ENCODE measurements at places on chromosomes 2 and 18. TPM values are rescaled to one million over a fixed set of nuclear protein-coding genes. Genes with fewer than 3 reads are reported as not detected.
A peak's percentile ranks its signal among the peaks of the same experiment; 100 is the strongest.

DNA sequence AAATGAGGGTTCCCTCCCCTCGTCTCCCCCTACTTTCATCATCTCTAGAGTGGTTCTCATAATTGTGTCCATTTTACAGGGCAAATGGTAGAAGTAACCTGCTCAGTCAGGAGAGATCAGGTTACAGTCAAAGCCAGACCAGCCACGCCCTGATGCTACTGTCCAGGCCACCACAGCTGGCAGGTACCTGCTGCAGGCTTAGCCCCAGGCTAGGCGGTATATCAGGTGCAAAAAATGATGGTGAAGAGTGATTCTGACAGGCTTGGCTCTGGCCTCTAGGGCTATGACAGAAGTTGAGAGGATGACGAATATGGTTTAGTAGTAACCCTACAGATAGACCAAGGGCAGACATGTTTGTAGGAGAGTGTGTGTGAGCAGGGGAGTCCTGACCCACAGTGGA lies 67.1 kb downstream of the HAUS1 start:
- H3K36me3 ChIP-seq: no peaks in the 10 kb centered on the region
- no peak overlapping the region for H3K27ac ChIP-seq
- no peak overlapping the region for H3K4me3 ChIP-seq
- no peaks in the 10 kb centered on the region for H3K27me3 ChIP-seq
- no peaks in the 10 kb centered on the region for H3K4me1 ChIP-seq

- no peak overlapping the region for H3K4me3 ChIP-seq
- no peak for DNase-seq
- no peaks in the 10 kb centered on the region for H3K36me3 ChIP-seq
- no peaks in the 10 kb centered on the region for H3K27me3 ChIP-seq
These were observed 28.8 kb downstream of the CUL3 start for GRCh38 chr2:224556381-224556780.

MFSD2B gene
- 0.54 TPM for total RNA-seq

DNA sequence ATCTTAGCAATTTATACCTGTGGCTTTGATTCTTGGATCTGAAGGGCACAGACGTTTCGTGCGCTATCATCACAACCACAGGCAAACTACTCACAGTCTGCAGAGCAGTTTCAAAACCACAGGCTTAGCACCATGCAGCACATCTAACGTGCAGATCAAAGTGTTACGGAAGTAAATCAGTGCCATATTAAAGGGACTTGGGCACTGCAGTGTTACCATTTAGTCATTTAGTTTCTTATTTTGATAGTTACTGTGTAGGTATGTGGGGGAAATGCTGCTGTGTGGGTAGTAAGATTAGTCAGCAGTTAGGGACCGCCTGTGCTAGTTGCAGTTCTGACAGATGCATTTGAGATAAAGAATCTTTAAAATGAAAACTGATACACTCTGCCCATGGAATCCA lies 384.0 kb downstream of the NBAS start:
- H3K4me1 ChIP-seq: no peaks in the 10 kb centered on the region
- no peaks in the 10 kb centered on the region for H3K36me3 ChIP-seq
- no peak for DNase-seq
- no peak overlapping the region for H3K4me3 ChIP-seq

DNA sequence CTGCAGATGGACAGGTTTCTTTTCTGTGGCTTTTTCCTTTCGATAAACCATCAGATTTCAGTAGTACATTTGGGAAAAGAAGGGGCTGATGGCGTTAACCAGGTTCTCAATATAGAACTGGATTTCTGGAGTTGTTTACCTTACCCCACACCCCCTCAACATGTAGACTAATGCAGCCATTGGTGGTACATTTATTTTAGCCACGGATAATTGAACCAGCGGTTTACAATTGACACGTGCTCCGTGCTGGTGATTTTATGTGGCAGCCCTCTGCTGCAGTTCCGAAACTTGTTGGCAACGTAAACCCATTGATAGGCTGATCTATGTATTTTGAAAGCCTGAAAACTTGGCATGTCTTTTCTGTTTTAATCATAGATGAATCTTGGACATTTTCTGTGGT lies 5.4 kb downstream of the SOX11 start:
- no peaks in the 10 kb centered on the region for H3K36me3 ChIP-seq
- no peak overlapping the region for H3K4me3 ChIP-seq
- no peaks in the 10 kb centered on the region for H3K4me1 ChIP-seq
- H3K27ac ChIP-seq: no peak overlapping the region

GRCh38 chr2:146305164-146305563 lies 1539.7 kb upstream of the ACVR2A start:
- H3K27me3 ChIP-seq: no peaks in the 10 kb centered on the region
- no peak overlapping the region for H3K4me3 ChIP-seq
- no peaks in the 10 kb centered on the region for H3K4me1 ChIP-seq
- no peak for DNase-seq
- H3K27ac ChIP-seq: no peak overlapping the region
- H3K36me3 ChIP-seq: no peaks in the 10 kb centered on the region

GRCh38 chr2:138201286-138201685 lies 237.0 kb downstream of the HNMT start:
- H3K4me3 ChIP-seq: no peak overlapping the region
- H3K4me1 ChIP-seq: no peaks in the 10 kb centered on the region
- DNase-seq: no peak
- H3K36me3 ChIP-seq: no peaks in the 10 kb centered on the region
- H3K27me3 ChIP-seq: no peaks in the 10 kb centered on the region

REG3G gene
- 8.8 TPM for total RNA-seq

COLEC11 gene
- 7.6 TPM for total RNA-seq

DNA sequence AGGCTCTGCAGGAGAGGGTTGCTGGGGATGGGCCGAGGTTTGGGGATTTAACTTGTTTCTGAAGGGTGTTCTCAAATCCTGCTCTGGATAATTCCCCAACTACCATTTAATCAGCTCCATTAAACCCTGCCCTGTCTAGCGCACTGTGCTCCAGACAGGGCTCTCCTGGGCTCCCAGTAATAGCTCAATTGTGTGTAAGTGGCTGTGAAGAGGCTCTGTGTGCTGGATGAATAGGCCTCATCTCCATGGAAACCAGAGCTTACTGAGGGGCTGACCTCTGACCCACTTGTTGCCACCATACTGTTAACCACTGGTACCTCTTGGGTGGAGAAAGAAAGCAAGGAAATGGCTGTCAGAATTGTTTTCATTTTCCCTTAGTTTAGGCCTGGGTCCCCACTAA lies 92.9 kb downstream of the TGOLN2 start:
- H3K36me3 ChIP-seq: no peaks in the 10 kb centered on the region
- DNase-seq: no peak
- no peaks in the 10 kb centered on the region for H3K4me1 ChIP-seq
- H3K27me3 ChIP-seq: no peaks in the 10 kb centered on the region

- no peaks in the 10 kb centered on the region for H3K36me3 ChIP-seq
- no peak overlapping the region for H3K27ac ChIP-seq
- no peaks in the 10 kb centered on the region for H3K27me3 ChIP-seq
- H3K4me3 ChIP-seq: no peak overlapping the region
- DNase-seq: no peak
These were observed 119.2 kb upstream of the SLC39A10 start for GRCh38 chr2:195537811-195538210.

DNA sequence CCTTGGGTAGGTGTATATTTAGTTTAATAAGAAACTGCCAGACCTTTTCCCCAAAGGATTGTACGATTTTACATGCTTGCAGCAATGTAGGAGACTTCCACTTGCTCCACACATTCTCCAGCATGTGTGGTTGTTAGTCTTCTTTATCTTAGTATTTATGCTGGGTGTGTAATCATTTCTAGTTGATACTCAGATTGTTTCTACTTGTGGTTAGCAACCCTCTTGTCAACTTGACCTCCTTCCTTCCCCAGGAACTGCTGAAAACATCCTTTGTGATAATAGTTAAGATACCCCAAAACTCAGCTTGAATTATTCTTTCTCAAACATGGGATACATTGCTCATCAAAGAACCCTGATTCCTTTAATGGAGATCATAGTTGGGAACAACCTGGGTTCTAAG lies 37.2 kb upstream of the CYBRD1 start:
- H3K4me1 ChIP-seq: no peaks in the 10 kb centered on the region
- no peak overlapping the region for H3K27ac ChIP-seq
- H3K27me3 ChIP-seq: no peaks in the 10 kb centered on the region
- no peaks in the 10 kb centered on the region for H3K36me3 ChIP-seq
- DNase-seq: no peak
- no peak overlapping the region for H3K4me3 ChIP-seq

DNA sequence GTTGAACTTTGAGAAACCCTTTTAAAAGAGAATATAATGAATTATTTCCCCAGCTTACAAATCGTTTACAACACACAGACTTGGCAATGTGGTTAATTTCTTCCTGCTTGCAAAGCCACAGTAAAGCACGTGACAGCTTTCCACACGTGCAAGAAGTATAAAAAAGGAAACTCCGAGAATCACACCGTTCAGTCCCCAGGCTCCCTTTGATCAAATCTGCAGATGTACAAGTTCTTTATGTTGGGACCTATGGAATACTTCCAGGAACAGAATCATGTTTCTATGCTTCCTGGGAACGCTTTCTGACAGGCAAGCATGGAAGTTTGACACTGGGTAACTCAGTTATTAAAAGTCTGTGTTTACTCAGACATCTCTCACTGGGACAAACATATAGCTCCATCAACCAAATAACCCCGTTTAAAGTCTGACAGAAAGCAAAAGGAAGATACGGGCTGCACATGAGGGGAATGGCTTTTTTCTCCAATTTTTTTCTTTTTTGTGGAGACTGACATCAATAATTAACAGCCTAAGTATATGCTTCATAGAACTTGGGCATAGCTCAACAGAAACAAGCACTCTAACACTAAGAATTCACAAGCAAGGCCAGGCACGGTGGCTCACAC lies 134.8 kb downstream of the EIPR1 start:
- H3K27ac ChIP-seq: no peak overlapping the region
- no peak for DNase-seq
- H3K4me3 ChIP-seq: no peak overlapping the region
- peaks cover 3% of the 10 kb centered on the region for H3K4me1 ChIP-seq

DNA sequence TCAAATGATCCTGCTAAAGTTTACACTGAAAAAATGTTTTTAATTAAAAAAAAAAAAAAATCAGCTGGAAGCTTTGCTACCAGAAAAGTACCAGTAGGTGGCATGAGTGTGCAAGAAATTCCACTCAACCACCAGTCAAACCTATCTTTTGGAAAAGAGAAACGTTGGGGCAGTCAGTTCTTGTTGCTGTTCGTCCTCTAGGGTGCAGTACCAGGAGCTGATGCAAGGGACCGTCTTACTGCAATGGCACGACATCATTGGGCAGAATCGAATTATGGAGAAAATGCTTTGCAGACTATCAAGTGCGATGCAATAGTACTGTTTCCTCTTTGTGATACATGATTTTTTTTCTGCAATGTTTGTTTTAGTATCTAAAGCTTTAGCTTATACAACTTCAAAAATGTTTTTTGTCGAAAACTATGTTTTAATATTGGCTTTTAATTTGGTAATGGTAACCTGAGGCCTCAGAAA lies 18.3 kb downstream of the YPEL5 start:
- peak; percentile 68 for DNase-seq
- no peak overlapping the region for H3K27ac ChIP-seq
- no peak overlapping the region for H3K4me3 ChIP-seq
- H3K27me3 ChIP-seq: no peaks in the 10 kb centered on the region

LRRC30 gene
- not detected for total RNA-seq

SPIRE1 gene
- total RNA-seq: 35.1 TPM

DNA sequence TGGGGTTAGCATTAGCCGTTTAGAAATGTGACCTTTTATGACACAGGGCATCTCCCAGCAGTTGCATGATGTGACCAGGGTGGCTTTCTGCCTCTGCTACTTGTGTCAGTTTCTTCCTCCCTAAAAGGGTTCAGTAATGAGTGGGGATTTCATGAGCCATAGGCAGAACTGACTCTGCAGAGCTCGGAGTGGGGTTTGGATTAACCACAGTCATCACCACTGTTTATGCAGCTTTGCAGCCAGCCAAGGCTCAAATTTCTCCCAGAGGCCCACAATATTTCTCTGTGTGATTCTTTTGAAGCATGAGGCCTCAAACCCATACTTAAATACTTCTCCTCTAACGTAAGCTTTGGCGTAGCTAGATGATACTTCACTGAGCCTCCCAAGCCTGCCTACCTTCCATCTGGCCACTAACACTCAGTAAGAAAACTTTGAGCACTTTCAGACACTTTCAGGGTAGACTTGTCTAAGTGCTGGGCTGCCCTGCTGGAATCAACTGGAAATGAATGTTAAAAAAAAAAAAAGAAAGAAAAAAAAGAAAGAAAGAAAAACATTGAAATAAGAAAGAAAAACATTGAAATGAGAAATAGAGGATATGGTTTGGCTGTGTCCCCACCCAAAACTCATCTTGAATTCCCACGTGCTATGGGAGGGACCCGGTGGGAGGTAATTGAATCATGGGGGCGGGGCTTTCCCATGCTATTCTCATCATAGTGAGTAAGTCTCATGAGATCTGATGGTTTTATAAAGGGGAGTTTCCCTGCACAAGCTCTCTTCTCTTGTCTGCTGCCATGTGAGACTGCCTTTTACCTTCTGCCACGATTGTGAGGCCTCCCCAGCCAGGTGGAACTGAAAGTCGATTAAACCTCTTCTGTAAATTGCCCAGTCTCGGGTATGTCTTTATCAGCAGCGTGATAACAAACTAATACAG lies 11.5 kb upstream of the LAPTM4A start:
- H3K27ac ChIP-seq: no peak overlapping the region
- H3K4me3 ChIP-seq: no peak overlapping the region
- H3K36me3 ChIP-seq: no peaks in the 10 kb centered on the region
- H3K4me1 ChIP-seq: no peaks in the 10 kb centered on the region
- no peaks in the 10 kb centered on the region for H3K27me3 ChIP-seq

- H3K27ac ChIP-seq: no peak overlapping the region
- H3K4me3 ChIP-seq: no peak overlapping the region
- no peaks in the 10 kb centered on the region for H3K4me1 ChIP-seq
- H3K27me3 ChIP-seq: no peaks in the 10 kb centered on the region
These were observed 39.6 kb upstream of the DAPL1 start for GRCh38 chr2:158755310-158756087.

SCG2 gene
- total RNA-seq: 0.57 TPM

GRCh38 chr2:121547646-121548045 lies 17.0 kb downstream of the RNU4ATAC start:
- no peak for DNase-seq
- no peak overlapping the region for H3K27ac ChIP-seq
- H3K4me3 ChIP-seq: no peak overlapping the region
- no peaks in the 10 kb centered on the region for H3K27me3 ChIP-seq

DNA sequence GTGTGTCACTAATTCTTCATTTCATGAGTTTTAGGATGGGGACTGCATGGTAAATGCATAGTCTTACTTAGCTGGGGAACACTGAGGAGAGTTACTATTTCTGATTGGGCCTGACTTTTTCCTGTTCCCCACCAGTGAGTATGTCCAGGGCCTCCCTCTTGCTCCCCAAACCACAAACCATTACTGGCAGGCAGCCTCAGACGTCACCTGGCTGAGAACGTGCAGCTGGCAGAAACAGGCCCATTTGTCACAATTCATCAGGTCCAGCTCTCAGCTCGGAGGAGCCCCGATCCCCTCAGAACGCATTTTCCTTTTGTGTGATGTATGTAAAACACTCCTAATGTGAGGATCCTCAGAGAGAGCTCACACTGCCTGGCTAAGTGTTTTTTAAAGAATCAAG lies 71.7 kb upstream of the SIX3 start:
- H3K36me3 ChIP-seq: no peaks in the 10 kb centered on the region
- no peaks in the 10 kb centered on the region for H3K4me1 ChIP-seq
- H3K27ac ChIP-seq: no peak overlapping the region
- no peak overlapping the region for H3K4me3 ChIP-seq
- DNase-seq: peak; percentile 23

GRCh38 chr2:121665504-121665903 lies 16.2 kb upstream of the CLASP1 start:
- no peaks in the 10 kb centered on the region for H3K36me3 ChIP-seq
- H3K27me3 ChIP-seq: no peaks in the 10 kb centered on the region
- no peak overlapping the region for H3K4me3 ChIP-seq
- no peak for DNase-seq
- H3K4me1 ChIP-seq: no peaks in the 10 kb centered on the region
- no peak overlapping the region for H3K27ac ChIP-seq

AKAIN1 gene
- not detected for total RNA-seq

SERPINB10 gene
- not detected for total RNA-seq

Measured in kidney (tissue), 22 donors.